ENCODE measurements at places on chromosomes 16 and 17. TPM values are rescaled to one million over a fixed set of nuclear protein-coding genes. Genes with fewer than 3 reads are reported as not detected.

DNA sequence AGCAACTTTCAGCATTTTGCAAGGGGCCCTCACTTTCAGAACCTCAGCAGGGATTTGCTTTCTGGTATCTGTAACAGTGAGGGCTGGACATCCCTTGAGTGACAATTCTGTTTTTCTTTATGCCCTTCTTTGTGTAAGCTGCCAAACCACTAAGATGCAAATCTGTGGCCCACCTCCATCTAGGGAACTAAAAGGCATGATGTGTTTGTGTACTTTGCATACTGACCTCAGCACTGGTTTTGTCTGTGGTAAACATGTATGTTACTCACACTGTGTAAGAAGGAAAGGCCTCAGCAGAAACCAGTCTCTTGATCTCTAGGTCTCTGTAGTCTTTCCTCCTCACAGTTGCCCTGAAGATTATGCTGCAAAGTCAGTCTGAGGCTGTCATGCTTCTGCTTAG, 396.6 kb upstream of the DYNLRB2 start:
- no peak for DNase-seq
- no peaks in the 10 kb centered on the region for H3K36me3 ChIP-seq
- no peaks in the 10 kb centered on the region for H3K4me1 ChIP-seq
- no peak overlapping the region for H3K4me3 ChIP-seq
- H3K27me3 ChIP-seq = no peaks in the 10 kb centered on the region

GRCh38 chr16:31248344-31248743, 11.4 kb upstream of the ITGAM start:
- no peak for DNase-seq
- H3K4me3 ChIP-seq = no peak overlapping the region
- no peak overlapping the region for H3K27ac ChIP-seq
- H3K4me1 ChIP-seq = no peaks in the 10 kb centered on the region

SLC16A5 gene
- 140 TPM for total RNA-seq

KRTAP4-6 gene
- not detected for total RNA-seq

DNA sequence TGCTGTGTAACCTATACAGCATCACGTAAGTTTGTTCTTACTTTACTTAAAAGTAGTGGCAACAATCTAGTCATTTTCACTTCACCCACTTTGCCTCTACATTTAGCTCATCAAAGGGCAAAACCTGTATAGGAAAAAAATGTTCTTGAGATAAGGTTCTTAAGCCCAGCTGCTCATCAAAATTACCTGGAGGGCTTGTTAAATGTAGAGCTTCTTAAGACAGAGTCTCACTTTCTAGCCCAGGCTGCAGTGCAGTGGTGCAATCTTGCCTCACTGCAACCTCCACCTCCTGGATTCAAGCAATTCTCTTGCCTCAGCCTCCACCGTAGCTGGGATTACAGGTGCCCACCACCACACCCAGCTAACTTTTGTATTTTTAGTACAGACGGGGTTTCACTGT, 38.2 kb upstream of the TMEM97 start:
- no peaks in the 10 kb centered on the region for H3K27me3 ChIP-seq
- H3K27ac ChIP-seq = no peak overlapping the region
- no peak overlapping the region for H3K4me3 ChIP-seq
- DNase-seq = no peak
- no peaks in the 10 kb centered on the region for H3K36me3 ChIP-seq

DNA sequence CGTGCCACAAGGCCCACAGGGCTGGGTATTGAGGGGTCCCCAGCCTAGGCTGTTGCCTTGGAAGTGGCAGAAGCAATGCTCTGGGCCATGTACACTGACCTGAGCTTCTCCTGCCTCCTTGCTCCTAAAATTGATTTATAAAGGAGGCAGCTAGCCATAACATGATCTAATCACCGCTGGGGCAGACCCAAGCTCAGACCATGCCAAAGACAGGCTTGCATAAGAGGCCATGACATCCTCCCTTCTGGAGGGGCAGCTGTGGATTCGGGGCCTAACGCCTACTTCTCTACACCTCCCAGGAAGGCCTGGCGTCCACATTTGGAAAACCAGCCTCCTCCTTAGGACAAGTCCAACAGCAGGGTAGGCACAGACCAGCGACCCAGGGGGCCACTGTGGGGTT, 12.3 kb downstream of the HSD11B2 start:
- H3K36me3 ChIP-seq = peaks cover 69% of the 10 kb centered on the region
- H3K4me1 ChIP-seq = peaks cover 41% of the 10 kb centered on the region
- DNase-seq = no peak
- no peak overlapping the region for H3K4me3 ChIP-seq

DNA sequence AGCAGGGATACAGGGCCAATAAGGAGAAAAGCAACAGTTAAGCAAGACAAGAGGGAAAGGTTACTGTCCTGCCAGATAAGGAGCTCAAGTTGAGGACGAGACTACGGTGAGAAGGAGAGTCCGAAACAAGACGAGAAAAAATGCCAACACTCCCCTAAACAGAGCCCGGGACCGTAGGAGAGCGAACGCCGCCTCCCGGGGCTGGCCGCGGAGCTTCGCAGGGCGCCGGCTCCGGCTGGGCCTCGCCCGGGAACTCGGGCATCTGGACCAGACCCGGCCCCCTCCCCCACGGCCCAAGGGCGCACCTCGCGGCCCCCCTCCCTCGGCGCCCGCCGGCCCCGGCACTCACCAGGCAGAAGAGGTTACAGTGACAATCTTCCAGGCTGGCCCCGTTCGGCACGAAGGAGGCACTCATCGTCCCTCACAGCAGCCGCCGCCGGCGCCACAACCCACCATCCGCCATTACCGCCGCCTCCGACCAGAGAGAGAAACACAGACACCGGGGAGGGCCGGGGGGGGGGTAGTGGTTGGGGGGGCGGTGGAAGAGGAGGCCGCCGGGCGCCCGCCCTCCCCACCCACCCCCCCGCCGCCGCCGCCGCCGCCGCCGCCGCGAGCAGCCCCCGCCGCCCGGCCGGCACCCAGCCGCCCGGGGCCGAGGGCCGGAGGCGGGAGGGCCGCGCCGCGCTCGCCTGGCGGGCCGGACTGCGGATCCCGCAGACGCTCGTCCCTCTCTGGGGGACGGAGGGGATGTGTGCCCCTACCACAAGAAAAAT, at the start of gene MED13:
TSS of gene MED13 (minus strand) at position 488 of the 773 bp plus-strand sequence. CDS start at position 415, 73 bp downstream.
- peak within 1 kb of the TSS; percentile 90 for H3K4me3 ChIP-seq
- no peaks in the 10 kb centered on the region for H3K36me3 ChIP-seq
- peak within 1 kb of the TSS; percentile 98 for H3K27ac ChIP-seq
- H3K4me1 ChIP-seq = peaks cover 34% of the 10 kb centered on the region
- no peaks in the 10 kb centered on the region for H3K27me3 ChIP-seq

DNA sequence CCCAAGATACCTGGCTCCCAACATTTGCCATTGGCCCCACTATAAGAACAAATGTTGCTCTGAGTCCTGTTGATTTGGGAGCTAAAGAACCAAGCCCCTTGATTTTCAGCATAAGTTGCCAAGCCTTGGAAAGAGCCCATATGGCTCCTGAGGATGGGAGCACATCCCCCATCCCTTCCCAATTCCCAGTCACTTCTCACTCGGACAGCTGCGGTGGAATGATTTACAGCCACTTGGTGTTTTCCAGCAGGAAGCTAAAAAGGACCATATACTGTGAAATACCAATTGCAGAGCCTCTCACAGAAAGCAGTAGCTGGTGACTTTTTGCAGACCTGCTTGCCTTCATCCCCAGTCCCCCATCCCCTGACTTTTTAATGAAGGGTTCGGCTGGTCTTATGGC, 524.6 kb downstream of the GRIN2A start:
- no peak for DNase-seq
- no peaks in the 10 kb centered on the region for H3K36me3 ChIP-seq
- no peak overlapping the region for H3K4me3 ChIP-seq
- H3K27ac ChIP-seq = no peak overlapping the region
- H3K27me3 ChIP-seq = no peaks in the 10 kb centered on the region

DNA sequence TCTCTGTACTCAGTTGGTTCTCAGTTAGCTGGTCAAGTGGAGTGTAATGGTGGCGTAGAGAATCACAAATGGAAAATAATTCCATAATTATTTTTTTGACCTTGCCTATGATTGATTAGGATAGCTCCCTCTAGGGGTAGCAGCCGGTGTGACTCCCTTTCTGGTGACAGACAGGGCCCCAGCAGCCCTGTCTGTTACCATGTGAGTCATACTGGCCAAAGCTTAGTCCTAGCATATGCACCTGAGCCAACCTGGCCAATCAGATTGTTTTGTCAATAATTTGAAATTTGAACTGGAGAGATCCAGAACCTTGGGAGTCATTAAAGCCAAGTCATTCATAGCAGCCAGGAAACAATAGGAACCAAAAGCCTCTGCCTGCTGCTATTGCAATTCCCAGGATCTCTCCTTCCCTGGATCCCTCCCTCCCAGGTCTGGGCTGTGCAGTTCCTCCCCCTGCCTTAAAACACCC, 5.6 kb downstream of the PNPO start:
- H3K36me3 ChIP-seq = peaks cover 10% of the 10 kb centered on the region
- peaks cover 51% of the 10 kb centered on the region for H3K4me1 ChIP-seq
- DNase-seq = no peak
- H3K27ac ChIP-seq = peak overlapping the region; percentile 0
- H3K27me3 ChIP-seq = no peaks in the 10 kb centered on the region

GRCh38 chr16:77759201-77759600, 29.2 kb upstream of the VAT1L start:
- no peaks in the 10 kb centered on the region for H3K27me3 ChIP-seq
- H3K4me1 ChIP-seq = peaks cover 12% of the 10 kb centered on the region
- no peaks in the 10 kb centered on the region for H3K36me3 ChIP-seq

DNA sequence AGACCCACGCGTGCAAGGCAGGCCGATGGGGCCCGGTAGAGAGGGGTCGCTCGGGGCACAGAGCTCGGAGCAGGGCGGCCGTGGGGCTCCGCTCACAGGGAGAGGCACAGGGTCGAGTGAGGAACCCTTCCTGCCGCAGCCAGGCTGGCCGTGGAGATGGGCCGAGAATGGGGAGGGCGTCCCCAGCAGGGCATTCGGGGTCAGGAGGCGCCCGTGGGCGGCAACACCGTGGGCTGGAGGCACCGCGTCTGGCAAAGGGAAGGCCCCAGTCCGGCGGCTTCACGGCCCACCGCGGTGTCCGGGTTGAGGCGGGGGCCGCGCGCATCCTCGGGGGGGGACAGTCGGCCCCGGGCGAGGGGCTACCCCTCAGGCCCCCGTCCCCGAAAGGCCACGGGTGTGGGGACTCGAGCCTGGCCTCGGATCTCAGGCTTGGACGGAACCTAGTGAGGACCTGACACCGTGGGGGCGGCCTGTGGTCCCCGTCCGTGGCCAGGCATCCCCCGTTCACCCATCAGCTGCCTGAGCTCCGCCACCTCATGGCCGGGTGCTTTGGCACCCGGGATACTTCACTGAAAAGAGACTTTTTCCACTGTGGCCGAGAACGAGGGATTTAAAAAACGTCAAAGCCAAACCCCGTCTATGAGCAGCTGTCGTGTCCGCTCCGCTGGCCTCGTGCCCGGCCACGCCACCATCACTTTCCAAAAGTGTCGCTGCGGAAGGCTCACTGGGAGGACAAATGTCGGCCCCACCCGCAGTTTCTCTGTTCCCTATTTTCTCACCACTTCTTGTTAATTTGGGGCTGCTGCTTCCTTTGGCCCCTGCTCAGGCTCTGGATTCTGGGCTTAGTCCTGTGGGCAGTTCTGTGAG, 73.6 kb downstream of the METRNL start:
- no peak overlapping the region for H3K4me3 ChIP-seq
- H3K4me1 ChIP-seq = peaks cover 11% of the 10 kb centered on the region

- no peak overlapping the region for H3K27ac ChIP-seq
- H3K27me3 ChIP-seq = no peaks in the 10 kb centered on the region
- no peak for DNase-seq
- H3K36me3 ChIP-seq = peaks cover 12% of the 10 kb centered on the region
- H3K4me1 ChIP-seq = peaks cover 25% of the 10 kb centered on the region
These were observed 3.5 kb upstream of the ITGAE start for GRCh38 chr17:3804503-3804931.

DNA sequence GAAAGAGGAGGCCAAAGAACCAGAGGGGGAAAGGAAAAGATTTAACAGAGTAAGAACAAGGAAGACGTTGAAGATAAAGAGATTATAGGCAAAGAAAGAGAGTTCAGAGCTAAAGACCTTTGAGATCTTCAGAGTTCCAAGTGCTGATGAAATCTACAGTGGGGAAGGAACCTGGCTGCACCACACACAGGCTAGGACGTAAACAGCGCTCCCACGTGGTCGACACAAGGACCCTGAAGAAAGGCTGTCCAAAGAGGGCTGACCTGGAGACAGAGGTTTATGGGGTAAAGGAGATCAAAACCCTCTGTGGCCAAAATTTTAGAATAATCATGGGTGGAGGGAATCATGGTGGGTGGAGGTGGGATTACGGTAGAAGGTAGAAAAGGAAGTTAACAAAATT, 121.6 kb downstream of the PMP22 start:
- no peaks in the 10 kb centered on the region for H3K36me3 ChIP-seq
- H3K4me3 ChIP-seq = no peak overlapping the region
- no peaks in the 10 kb centered on the region for H3K4me1 ChIP-seq
- no peak for DNase-seq
- no peaks in the 10 kb centered on the region for H3K27me3 ChIP-seq

DNA sequence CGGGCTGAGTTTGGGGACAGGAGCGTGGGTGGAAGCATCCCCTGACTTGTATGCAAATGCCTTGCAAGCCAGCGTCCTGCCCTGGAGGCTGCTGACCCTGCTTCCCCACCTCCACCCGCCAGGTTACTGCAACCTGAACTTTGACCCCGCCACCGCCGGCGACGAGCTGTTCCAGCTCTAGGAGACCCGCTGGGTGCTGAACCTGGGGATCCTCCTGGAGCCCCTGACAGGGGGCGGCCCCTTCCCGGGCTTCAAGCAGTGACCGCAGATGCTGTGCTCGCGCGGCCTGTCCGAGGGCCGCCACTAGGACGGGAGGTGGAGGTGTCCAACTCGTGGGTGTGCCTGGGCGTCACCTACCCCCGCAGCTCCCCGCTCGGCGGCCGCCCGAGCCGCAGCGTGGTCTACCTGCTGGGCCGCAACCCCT, 10.7 kb upstream of the SLC16A5 start:
- peak overlapping the region; percentile 90 for H3K27ac ChIP-seq
- H3K4me1 ChIP-seq = peaks cover 37% of the 10 kb centered on the region

DNA sequence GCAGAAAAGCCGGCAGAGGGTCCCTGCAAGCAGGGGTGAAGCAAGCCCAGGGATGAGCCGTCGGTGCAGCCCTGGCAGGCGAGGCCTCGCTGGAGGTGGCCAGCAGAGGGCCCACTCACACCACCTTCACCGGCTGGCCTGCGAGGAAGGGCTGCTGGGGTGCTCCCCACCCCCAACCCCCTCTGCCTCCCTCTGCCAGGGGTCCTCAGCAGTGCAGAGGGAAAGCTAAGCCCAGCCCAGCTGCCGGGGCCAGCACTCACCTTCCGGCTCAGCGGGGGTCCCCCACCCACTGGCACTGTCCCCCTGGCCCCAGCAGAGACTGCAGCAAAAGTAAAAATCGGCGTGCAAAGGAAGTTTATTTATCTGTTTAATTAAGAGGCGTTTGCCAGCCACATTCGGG, 113.4 kb downstream of the ENGASE start:
- no peak overlapping the region for H3K4me3 ChIP-seq
- no peaks in the 10 kb centered on the region for H3K36me3 ChIP-seq
- H3K27me3 ChIP-seq = peaks cover 26% of the 10 kb centered on the region
- H3K4me1 ChIP-seq = peaks cover 8% of the 10 kb centered on the region
- H3K27ac ChIP-seq = no peak overlapping the region

ACSM2B gene
- 0.34 TPM for total RNA-seq

IRF8 gene
- total RNA-seq = 62.0 TPM

- H3K4me3 ChIP-seq = no peak overlapping the region
- DNase-seq = no peak
- H3K36me3 ChIP-seq = no peaks in the 10 kb centered on the region
- H3K27me3 ChIP-seq = no peaks in the 10 kb centered on the region
- no peak overlapping the region for H3K27ac ChIP-seq
These were observed 282.5 kb downstream of the SNX29 start for GRCh38 chr16:12258861-12259645.

- no peak overlapping the region for H3K27ac ChIP-seq
- DNase-seq = no peak
- no peaks in the 10 kb centered on the region for H3K27me3 ChIP-seq
- H3K4me1 ChIP-seq = peaks cover 21% of the 10 kb centered on the region
These were observed 3.3 kb downstream of the SLX4 start for GRCh38 chr16:3608069-3608468.

Measured in upper lobe of left lung (tissue), 6 donors.